NCI-H2107 (cell line): ENCODE measurements at places on chromosomes 16 and 17.

DNA sequence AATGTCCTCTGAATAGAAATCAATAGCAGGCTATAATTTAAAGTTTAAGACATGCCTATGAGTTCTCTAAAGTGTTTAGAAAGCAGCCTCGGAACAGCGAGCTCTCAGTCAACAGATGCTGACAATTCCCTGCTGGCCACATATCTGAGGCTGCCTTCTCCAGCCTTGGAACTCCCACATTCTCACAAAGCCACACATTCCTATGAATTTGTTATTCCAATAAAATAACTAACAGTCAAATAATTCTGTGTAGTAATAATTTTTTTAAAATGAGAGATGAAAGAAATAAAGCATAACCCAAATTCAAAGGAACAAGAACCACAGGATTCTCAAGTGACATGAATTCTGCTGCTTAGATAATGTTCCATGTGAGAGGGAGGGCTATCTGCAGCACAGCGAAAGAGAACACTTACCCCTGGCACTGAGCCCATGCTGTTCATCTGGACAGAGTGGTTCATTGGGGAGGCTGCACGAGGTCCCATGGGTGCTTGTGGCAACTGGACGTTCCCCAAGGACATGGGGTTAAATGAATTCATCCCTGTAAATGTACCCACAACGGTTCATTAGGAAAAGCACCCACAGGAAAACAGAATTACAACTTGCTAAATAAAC, 56.9 kb upstream of the TRAP1 start:
- no peak for DNase-seq

GRCh38 chr17:39096508-39097149, 54.8 kb downstream of the PLXDC1 start:
- peak; percentile 14 for DNase-seq

- peak; percentile 25 for DNase-seq
Observed at GRCh38 chr16:58462997-58463941, 36.7 kb upstream of the NDRG4 start.

GRCh38 chr17:61806936-61807335, 56.4 kb downstream of the BRIP1 start:
- DNase-seq: no peak

DNA sequence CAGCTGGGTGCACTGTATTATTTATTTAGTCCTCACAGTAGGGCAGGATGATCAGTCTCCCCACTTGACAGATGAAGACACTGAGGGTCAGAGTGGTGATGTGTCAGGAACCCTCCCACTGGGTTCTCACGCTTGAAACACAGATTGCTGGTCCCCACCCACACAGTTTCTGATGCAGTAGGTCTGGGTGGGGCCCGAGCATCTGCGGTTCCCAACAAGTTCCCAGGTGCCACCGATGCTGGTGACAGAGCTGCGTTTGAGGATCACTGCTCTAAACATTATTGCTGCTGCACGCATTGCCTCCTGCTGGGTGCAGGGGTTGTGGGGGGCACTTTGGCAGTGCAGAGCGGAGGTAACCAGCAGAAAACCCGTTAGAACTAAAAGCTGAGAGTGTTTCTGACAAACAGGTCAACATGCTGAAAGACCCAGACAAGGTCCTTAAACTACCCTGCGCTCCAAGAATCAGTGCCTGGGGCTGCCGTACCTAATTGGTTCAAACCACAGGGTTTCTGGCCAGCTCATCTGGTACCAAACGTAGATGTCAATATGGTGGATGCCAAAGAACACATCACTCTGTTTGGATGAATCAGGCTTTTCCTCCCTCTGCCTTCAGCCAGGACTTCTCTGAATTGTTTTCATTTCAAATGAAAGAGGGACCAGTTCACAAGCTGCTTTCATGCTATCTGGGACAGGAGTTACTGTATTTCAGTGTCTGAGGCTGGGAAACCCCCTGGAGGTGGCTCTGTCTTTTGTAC, 76.0 kb downstream of the ABCC1 start:
- no peak for DNase-seq

GRCh38 chr16:1331712-1332617, 1.5 kb upstream of the BAIAP3 start:
- DNase-seq: no peak

GRCh38 chr16:964356-965035, 6.3 kb downstream of the LMF1 start:
- DNase-seq: peak; percentile 30

DNA sequence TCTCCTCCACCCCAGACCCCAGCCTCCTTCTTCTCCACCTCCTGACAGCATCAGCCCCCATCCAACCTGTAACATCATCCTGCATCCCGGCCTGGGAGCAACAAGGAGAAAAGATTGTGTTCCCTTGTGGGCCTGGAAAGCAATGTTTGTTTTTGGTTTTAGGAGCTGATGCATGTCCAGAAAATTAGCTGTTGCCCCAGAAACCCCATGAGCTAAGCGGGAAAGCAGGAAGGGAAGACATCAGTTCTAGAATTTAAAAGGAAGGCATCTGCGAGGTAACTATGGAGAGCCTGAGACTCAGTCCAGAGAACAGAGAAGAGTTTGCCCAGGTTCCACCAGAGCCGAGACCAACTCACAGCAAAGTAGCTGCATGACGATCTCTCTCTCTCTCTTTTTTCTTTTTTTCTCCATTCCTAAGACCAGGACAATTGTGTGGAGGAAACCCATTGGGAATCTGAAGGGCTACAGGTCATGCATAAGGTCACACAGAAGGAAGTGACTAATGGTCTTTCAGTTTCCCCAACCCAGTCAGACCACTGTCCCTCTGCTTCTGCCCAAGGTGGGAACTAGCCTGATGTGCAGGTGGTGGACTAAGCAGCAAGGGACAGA, 124.4 kb downstream of the SLC39A11 start:
- DNase-seq: no peak

DNA sequence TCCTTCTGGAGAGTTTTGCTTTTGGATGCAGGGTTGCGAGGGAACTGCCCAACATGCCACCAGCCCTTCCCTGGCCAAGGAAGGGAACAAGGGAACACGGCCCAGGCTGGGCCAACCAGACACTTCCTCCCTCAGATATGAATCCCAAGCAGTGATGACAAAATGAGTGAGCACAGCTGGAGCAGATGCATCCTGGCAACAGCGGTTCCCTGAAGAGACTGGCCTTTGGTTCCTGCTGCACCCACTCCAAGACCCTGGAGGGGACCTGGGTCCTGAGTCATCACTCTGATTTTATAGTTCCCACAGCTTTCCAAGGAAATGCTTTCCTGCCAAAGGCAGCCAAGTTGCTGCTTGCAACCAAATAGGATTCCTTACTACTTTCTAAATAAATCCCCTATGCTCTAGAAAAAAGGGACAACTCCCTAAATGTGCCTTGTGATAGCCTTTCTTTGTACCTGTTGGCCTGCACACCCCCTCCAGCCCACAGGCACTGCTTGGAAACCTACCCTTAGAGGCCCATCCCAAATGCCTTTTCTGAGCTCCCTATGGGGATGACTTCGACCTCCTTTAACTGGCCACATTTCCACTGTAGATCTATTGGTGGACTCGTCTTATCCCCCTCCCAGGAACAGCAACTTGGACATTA, 5.3 kb downstream of the ST3GAL2 start:
- DNase-seq: no peak

- DNase-seq: no peak
Observed at GRCh38 chr16:15593235-15593634, 49.7 kb downstream of the MARF1 start.
